Caco-2 (cell line): ENCODE measurements at places on chromosomes 4 and X. TPM values are rescaled to one million over a fixed set of nuclear protein-coding genes. Genes with fewer than 3 reads are reported as not detected.

DNA sequence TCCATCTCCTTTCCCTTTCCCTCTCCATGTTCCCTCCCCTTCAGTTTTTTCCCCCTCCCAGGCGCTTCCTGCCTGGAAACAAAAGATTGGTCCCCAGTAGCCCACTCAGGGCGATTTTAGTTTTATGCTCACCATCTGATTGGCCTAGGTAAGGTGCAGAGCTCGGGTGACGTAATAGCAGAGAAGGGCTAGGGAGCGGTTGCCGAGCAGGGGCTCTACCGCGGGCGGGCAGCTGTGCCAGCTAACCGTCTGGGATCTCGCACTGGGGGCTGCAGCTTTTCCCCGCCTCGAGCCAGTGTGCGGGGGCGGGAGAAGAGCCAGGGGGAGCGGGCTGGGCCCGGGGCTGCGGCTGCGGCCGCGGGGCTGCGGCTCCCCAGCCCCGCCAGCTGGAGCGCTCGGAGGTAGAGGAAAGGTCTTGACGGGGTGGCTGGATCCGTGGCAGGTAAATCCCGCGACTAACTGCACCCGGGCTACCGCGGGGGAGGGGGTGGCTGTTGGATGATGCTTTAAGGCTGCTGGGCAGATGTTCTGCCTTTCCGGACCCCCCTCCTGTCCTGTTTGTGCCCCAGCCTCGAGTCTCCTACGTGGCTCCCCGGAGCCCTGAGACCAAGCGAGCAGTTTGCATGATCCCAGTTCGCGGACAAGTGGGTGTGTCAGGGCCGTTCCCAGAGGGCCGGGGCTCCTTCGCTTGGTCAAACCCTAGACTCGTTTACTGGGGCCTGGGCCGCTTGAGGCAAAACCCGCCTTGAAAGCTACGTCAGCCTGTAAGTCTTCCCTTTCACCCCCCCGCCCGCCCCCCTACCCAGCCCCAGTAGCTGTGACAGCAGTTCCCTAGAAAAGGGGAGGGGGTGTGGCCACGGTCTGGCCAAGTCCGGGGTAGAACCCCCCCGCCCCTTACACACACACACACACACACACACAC lies at the start of gene PAK3:
Gene PAK3 (plus strand): TSS at position 218 of the 922 bp plus-strand sequence. CDS start 26,913 bp downstream, outside the sequence.
- H3K36me3 ChIP-seq, result no peaks in the 10 kb centered on the region
- peak; percentile 0 for DNase-seq
- no peak within 1 kb of the TSS for H3K27ac ChIP-seq
- H3K4me1 ChIP-seq, result no peaks in the 10 kb centered on the region
- no peak within 1 kb of the TSS for H3K4me3 ChIP-seq

Gene SSX3
- total RNA-seq, result not detected in 2 replicates

Gene CLDN34
- not detected in 2 replicates for total RNA-seq

Gene FGF13
- 7.1 and 8.5 TPM in 2 replicates for total RNA-seq

DNA sequence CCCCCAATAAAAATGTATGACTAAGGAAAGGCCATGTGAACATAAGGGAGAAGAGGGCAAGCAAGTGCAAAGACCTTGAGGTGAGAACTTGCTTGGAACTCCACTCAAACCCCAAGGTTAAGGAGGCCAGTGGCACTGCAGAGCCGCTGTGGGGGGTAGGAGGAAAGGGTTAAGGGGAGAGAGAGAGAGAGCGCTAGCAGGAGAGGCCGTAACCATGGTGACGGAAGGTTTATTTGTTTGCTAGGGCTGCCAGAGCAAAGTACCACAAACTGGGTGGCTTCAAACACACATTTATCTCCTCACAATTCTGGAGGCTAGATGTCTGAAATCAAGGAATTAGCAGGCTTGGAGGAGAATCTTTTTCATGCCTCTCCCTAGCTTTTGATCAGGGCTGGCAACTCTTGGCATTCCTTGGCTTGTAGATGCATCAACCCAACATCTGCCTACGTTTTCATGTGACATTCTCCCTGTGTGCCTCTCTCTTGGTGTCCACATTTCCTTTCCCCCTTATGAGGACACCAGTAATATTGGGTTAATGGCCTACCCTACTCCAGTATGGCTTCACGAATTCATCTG lies 35.2 kb downstream of the SMIM20 start:
- H3K27ac ChIP-seq, result no peak overlapping the region
- H3K4me1 ChIP-seq, result peaks cover 9% of the 10 kb centered on the region
- H3K4me3 ChIP-seq, result no peak overlapping the region
- no peaks in the 10 kb centered on the region for H3K27me3 ChIP-seq
- H3K36me3 ChIP-seq, result no peaks in the 10 kb centered on the region

GRCh38 chr4:4356106-4357041 lies 30.5 kb upstream of the NSG1 start:
- no peaks in the 10 kb centered on the region for H3K36me3 ChIP-seq
- no peak overlapping the region for H3K4me3 ChIP-seq
- H3K4me1 ChIP-seq, result no peaks in the 10 kb centered on the region
- H3K27me3 ChIP-seq, result no peaks in the 10 kb centered on the region
- H3K27ac ChIP-seq, result no peak overlapping the region

Gene TCEAL6
- not detected in 2 replicates for total RNA-seq

Gene TMEM35A
- total RNA-seq, result not detected in 2 replicates

Gene GYPE
- total RNA-seq, result not detected in 2 replicates

DNA sequence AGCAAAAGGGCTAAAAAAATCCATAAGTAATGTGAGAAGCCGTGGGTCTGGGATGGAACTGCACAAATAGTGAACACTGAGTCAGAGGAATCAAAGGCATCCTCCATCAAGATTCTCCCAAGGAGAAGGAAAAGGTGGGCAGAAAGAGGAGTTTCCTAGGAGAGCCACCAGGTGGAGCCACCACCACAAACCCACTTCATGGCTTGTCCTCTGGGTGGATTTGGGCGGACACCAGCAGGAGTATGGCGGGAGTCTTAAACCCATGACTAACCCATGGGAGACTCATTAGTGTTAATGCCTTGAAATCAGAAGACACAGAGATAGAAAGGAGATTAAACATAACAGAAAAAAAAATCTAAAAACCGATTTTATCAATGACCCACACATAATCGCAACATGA lies 147.7 kb downstream of the SH3KBP1 start:
- H3K27me3 ChIP-seq, result no peaks in the 10 kb centered on the region
- no peak overlapping the region for H3K4me3 ChIP-seq
- peak; percentile 60 for DNase-seq
- H3K36me3 ChIP-seq, result no peaks in the 10 kb centered on the region
- H3K27ac ChIP-seq, result peak overlapping the region; percentile 85

- peaks cover 2% of the 10 kb centered on the region; the same call in 1 of the 2 replicates for H3K36me3 ChIP-seq
- H3K4me3 ChIP-seq, result no peak overlapping the region
- no peaks in the 10 kb centered on the region for H3K27me3 ChIP-seq
- H3K4me1 ChIP-seq, result no peaks in the 10 kb centered on the region
Measured at GRCh38 chr4:1956631-1957030, 52.1 kb downstream of the NELFA start.

Gene IL2
- total RNA-seq, result not detected in 2 replicates

GRCh38 chr4:151313306-151314009 lies 11.9 kb downstream of the SH3D19 start:
- H3K27me3 ChIP-seq, result no peaks in the 10 kb centered on the region
- H3K4me1 ChIP-seq, result peaks cover 45% of the 10 kb centered on the region
- no peaks in the 10 kb centered on the region; the same call in 1 of the 2 replicates for H3K36me3 ChIP-seq
- no peak overlapping the region for H3K4me3 ChIP-seq

Gene NUP62CL
- 1.00 and 1.5 TPM in 2 replicates for total RNA-seq

GRCh38 chr4:83108101-83108861 lies 6.2 kb downstream of the PLAC8 start:
- no peak for DNase-seq
- no peaks in the 10 kb centered on the region for H3K27me3 ChIP-seq
- H3K27ac ChIP-seq, result no peak overlapping the region
- H3K4me1 ChIP-seq, result peaks cover 12% of the 10 kb centered on the region; the same call in 1 of the 2 replicates
- H3K4me3 ChIP-seq, result no peak overlapping the region
- no peaks in the 10 kb centered on the region for H3K36me3 ChIP-seq
